ENCODE measurements at places on chromosomes 4 and X.

GRCh38 chr4:107743532-107743931, 23.5 kb upstream of the PAPSS1 start:
- no peak for DNase-seq

- DNase-seq = peak; percentile 12
These were observed 1.3 kb downstream of the PARM1 start for GRCh38 chr4:74934016-74934831.

DNA sequence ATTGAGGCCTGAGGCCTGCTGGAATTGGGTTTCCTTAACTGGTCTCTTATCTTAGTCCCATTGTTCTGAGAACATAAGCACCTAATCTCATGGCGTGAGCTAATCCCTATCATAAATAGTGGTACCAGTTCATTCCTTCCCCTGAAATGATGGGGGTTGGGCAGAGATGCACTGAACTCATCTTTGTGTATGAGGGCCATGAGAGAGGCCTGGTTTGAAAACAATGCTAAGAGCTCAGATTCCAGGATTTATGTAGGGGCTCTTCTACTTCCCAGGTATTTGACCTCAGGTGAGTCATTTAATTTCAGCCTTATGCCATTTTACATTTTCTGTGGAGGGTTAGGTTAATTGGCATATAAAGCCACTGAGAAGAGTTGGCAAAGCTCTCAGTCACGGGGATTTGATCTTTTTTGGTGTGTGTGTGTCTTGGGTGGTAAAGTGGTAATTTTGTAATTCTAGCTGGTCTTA, 4.4 kb downstream of the RBM3 start:
- no peak for DNase-seq

DNA sequence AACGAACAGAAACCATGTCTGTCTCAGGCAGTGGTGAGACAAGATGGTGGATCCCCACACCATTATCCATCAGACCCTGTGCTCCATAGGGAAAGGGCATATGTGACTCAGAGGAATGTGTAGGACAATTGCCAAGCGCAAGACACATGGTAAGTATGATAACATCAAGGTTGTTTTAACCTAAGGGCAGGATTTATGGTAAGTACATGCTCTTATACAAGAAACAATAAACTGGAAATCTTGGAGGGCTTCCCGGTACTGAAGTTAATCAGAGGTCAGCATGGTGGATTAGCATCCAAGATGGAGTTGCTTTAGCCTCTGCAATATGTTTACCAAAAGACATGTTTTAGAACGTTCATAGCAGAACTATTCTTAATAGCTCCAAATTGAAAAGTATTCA, 355.0 kb downstream of the PPP1R2C start:
- DNase-seq = no peak

GRCh38 chrX:132559101-132559500, 70.3 kb upstream of the MBNL3 start:
- no peak for DNase-seq

GRCh38 chr4:154610582-154610981, 1.9 kb downstream of the FGG start:
- no peak for DNase-seq

DNA sequence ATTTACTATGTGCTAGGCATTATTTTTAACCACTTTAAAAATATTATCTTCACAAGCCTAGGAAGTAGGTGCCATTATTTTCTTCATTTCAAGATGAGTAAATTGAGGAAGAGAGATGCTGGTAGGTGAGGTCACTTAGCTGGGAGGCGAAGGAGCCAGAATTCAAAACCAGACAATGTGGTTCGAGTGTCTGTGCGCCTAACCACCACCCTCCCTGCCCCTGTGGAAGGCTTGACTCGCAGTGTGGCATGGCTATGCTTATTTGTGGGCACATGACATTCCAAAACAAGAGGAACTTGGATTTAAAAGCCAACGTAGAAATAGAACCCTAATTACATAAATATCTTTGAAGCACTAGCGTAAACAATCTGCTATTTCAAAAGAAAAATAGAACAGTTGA, 226.6 kb upstream of the PITX2 start:
- DNase-seq = no peak

GRCh38 chr4:85615952-85616351, 141.0 kb downstream of the ARHGAP24 start:
- DNase-seq = no peak

- no peak for DNase-seq
These were observed 18.2 kb downstream of the SH3RF1 start for GRCh38 chr4:169252339-169253112.

DNA sequence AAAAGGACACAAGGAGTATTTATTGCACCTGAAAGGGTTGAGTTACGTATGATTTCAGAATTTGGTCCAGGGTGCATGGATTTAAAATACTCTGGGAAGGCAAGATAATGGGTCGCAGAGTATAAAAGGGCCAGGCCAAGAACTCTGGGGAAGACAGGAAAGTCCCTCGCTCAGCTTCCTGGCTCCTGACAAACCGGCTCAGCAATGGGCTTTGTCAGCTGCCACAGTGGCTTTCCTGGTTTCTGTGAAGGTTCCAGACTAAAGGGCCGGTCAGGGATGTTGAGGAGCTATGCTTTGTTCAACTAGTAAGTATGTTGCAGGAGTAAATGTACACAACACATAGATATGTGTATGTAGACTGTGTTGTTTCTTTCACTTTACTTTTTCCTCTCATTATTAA, 154.4 kb upstream of the ETNPPL start:
- DNase-seq = no peak

DNA sequence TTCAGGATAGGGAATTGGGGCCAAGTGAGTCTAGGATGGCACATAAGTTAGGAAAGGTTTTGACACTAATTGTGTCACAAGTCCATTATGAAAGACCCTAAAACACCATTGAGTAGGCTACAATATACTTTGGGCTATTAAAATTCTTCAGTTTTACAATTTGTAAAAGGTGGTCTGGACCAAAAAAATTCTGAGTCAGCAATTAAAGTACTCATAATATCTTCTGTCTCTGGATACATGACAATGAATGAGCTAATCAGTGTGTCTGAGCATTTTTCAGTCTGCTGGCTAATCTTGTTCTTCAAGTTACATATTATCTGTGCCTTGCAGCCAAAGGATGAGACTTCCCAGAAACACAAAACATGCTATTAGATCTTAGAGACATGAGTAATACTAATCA, 14.3 kb downstream of the ARMCX1 start:
- DNase-seq = no peak

DNA sequence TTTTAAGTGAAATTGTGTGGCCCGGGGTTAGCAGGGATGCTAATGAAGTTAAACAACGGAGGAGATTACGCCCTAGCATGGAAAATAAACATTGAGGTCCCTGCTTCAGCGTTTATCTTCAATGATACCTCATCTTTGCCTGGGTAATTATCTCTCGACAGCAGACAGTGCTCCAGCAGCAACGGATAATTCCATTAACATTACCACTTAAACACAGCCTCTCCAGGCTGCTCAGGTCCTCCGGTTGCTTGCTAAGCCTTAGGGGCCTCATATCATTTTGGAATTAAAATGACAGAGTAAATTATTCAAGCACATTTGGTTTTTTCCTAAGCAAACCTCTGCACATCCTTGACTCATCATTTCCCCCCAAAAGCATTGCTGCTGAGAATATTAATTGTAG, 281.5 kb upstream of the KLF3 start:
- DNase-seq = no peak

DNA sequence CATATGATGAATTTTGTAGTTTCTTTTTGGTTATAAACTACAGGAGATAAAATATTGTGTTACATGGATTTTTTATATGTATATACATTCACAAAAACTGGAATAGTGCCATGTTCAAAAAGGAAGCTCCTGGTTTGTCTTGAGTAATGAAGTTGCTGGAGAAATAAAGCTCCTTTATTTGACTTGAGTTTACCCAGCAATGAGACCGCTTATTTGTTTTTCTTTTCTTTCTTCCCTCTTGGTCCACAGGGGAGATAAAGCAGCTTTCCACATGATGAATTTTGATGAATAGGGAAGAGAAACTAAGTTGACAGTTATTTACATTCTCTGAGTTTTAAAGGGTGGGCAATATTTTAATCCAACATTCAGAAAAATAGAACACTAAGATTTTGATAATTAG, 176.5 kb downstream of the GPM6A start:
- no peak for DNase-seq

- DNase-seq = no peak
These were observed 91.6 kb upstream of the GNPDA2 start for GRCh38 chr4:44817930-44818329.

- no peak for DNase-seq
These were observed 77.2 kb downstream of the SH3KBP1 start for GRCh38 chrX:19810006-19810774.

GRCh38 chrX:19897091-19897490, 9.7 kb upstream of the SH3KBP1 start:
- no peak for DNase-seq

- DNase-seq = no peak
These were observed 42.0 kb downstream of the TMEM150C start for GRCh38 chr4:82519776-82520175.

Measured in anterior cingulate cortex (tissue), 58 donors.